Effector CD8-positive, alpha-beta T cell (primary cell): ENCODE measurements at places on chromosomes 3 and 15.

DNA sequence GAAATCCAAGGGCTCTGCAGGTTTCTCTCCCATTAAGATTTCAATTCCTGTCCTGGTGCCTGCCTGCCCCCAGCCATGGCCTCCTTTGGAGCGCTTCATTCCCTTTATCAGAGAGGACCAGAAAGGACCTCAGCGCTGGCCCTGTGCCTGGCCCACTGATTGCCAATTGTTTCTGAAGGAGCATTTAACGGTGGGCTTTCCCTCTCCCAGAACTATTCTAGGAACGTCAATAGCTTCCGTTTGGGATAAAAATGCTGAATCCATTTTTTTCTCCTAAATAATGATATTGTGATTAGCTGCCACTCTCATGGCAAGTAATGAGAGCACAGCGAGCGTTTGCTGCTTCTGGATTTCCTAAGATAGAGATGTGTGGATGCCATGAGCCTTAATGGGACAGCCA, 12.2 kb upstream of the SLC6A1 start:
- no peak for DNase-seq

DNA sequence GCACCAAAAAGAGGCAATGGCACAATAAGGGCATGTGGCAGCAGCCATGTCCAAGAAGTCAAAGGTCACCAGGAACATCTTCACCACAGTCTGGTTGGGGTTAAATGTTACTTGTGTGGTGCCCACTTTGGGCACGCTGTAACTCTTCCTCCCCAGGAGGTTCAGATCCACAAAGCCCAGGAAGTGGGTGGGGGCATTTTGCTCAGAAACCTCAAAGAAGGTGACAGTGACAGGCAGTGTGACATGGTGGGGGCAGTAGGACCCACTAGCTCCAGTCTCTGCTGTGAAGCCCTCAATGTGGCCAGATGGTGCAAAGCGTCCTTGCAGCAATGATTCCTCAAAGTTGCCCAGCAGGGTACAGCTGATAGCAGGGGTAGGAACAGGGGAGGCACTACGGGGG, 5.8 kb downstream of the ZNF80 start:
- no peak for DNase-seq

- DNase-seq = no peak
These were observed 181.6 kb downstream of the CFAP20DC start for GRCh38 chr3:58868097-58868779.

DNA sequence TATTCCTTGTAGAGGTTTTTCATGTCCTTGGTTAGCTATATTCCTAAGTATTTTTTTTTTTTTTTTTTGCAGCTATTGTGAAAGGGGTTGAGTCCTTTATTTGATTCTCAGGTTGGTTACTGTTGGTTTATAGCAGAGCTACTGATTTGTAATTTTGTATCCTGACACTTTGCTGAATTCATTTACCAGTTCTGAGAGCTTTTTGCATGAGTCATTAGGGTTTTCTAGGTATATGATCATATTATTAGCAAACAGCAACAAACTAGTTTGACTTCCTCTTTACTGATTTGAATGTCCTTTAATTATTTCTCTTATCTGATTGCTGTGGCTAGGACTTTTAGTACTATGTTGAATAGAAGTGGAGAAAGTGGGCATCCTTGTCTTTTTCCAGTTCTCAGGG, 737.4 kb downstream of the ZNF385D start:
- no peak for DNase-seq

GRCh38 chr3:107825556-107825955, 265.3 kb downstream of the CD47 start:
- DNase-seq = no peak

- no peak for DNase-seq
These were observed 20.6 kb downstream of the MAP2K5 start for GRCh38 chr15:67563092-67563491.

DNA sequence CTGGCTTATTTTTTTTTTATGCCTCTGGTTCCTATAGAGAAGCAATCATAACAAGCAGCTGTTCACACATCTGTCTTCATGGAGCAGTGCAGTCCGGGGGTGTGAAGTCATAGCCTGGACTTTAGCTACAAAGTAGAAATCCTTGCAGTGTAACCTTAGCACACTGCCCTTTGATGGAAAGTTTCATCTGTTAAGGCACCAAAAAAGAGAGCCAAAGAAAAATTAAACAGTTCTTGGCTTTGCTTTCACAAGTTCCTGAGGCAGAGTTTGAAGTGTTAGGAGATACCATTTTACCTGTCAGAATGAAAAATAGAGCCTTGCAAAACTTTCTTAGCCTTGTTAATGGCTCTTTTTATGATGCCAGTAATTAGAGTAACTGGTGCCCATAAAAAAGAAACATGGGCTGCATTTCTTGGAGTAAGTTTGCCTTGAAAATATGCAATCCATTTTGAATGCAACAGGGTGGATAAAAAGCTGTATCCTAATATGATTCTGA, 84.1 kb downstream of the PIK3R4 start:
- no peak for DNase-seq

- DNase-seq = no peak
These were observed 440.0 kb upstream of the PROK2 start for GRCh38 chr3:72224804-72225509.

DNA sequence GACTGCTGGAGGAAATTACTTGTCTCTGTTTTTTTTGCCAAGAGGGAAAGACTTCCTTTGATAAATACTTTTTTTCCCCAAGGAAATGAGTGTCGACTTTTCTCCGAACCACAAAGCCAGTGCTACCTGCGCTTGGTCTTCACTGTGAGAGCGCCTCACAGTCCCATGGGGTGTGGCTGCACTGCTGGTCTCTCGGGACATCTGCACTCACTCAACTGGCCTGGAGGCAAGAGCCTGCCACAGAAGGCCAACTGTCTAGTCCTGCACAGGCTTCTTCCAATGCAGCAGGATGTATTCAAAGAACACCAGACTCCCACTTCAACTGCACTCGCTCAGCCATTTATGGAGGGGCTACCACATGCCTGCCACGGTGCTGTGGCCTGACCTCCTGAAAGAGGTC, 40.6 kb upstream of the CGNL1 start:
- no peak for DNase-seq
